ENCODE measurements at places on chromosomes 12 and 14. TPM values are rescaled to one million over a fixed set of nuclear protein-coding genes. Genes with fewer than 3 reads are reported as not detected.

GPR84 gene
- 1.2 TPM for total RNA-seq

HOXC9 gene
- not detected for total RNA-seq

DBX2 gene
- not detected for total RNA-seq

PDE6H gene
- total RNA-seq = not detected

RNASE1 gene
- not detected for total RNA-seq

EFS gene
- not detected for total RNA-seq

FAM222A gene
- 0.38 TPM for total RNA-seq

OAS1 gene
- 41.6 TPM for total RNA-seq

AMN gene
- 0.33 TPM for total RNA-seq

GDF3 gene
- not detected for total RNA-seq

LRRC10 gene
- not detected for total RNA-seq

PLEKHD1 gene
- not detected for total RNA-seq

RAPGEF3 gene
- total RNA-seq = 1.6 TPM

RSRC2 gene
- total RNA-seq = 117 TPM

THAP2 gene
- total RNA-seq = 9.4 TPM

AQP2 gene
- total RNA-seq = not detected

GALNT16 gene
- not detected for total RNA-seq

All from activated naive CD4-positive, alpha-beta T cell treated with anti-CD3 and anti-CD28 coated beads for 36 hours (primary cell).